GM23248 (cell line): ENCODE measurements at places on chromosomes 2 and 18.

GRCh38 chr18:77133835-77134496 lies 1.4 kb upstream of the MBP start:
- peak; percentile 16 for DNase-seq

DNA sequence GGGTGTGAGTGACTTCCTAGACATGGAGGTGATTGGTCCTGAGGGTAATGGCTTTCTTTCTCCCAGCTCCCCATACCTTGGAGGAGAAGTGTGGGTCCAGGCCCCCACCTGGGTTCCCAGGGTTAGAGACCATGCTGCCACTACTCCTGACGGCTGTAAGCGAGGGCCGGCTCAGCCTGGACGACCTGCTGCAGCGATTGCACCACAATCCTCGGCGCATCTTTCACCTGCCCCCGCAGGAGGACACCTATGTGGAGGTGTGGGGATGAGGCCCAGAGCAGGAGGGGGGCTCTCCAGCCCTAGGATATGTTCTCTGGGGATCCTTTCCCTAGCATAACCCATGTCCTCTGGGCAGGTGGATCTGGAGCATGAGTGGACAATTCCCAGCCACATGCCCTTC lies 21.8 kb downstream of the CAD start:
- DNase-seq, result no peak

- DNase-seq, result no peak
Measured at GRCh38 chr2:73917696-73918207, 8.9 kb upstream of the DGUOK start.

GRCh38 chr2:105645938-105646773 lies 98.6 kb upstream of the NCK2 start:
- DNase-seq, result no peak

DNA sequence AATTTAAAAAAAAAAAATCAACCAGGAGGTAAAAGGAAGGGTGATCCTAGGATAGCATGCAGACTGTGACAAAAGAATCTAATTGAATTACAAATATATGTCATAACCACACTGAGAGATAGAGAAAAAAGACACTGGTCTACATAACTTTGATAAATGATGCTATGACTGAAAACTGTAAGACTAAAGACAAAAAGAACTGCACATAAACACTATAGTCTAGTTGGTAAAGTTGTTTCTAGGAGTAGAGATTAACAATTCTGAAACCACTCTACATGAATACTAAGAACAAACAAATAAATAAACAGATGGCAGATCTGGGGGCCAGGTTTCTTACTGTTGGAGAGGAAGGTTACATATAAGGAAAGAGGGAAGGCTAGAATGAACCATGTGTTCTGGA lies 14.6 kb upstream of the CHAC2 start:
- DNase-seq, result no peak

GRCh38 chr2:76946631-76947145 lies 575.5 kb downstream of the LRRTM4 start:
- DNase-seq, result no peak

GRCh38 chr18:28459587-28459986 lies 282.7 kb upstream of the CDH2 start:
- DNase-seq, result peak; percentile 15

- no peak for DNase-seq
Measured at GRCh38 chr18:41873730-41874129, 81.3 kb upstream of the PIK3C3 start.

DNA sequence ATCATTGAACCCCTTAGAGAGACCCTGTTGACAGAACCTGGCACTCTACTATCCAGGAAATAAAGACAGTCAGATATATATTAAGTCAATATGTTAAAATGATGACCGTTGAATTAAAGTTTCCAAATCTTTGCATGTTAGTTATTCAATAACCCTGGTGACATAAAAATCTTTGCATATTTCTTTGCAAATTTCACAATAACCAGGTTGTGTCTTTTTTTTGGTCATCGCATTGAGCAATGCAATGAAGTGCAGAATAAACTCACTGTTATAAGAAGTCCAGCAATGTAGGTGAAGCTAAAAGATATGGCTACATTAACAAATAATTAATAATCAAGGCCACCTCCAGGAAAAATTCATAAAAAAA lies 596.9 kb downstream of the NYAP2 start:
- DNase-seq, result peak; percentile 25

DNA sequence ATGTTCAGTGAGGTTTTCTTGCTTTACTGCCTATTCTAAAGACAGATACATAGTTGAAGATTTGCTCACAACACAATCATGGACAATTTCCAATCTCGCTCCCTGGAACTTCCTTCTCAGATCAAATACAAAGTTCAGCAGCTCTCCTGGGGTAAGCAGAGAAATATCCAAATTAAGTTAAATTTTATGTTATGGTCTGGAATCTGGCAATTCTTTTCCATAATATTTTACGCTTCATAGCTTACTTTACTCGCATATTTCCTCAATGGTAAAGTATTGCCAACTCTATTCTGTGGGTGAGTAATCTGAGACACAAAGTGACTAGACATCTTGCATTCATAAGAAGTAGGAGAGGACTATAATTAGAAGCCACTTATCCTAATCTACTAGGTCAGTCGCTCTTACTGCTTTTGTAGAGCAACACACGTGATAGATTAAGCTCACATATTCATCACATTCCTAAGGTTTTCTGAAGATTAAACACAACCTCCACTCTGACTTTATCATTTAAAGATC lies 529.4 kb downstream of the CCDC85A start:
- DNase-seq, result peak; percentile 79

DNA sequence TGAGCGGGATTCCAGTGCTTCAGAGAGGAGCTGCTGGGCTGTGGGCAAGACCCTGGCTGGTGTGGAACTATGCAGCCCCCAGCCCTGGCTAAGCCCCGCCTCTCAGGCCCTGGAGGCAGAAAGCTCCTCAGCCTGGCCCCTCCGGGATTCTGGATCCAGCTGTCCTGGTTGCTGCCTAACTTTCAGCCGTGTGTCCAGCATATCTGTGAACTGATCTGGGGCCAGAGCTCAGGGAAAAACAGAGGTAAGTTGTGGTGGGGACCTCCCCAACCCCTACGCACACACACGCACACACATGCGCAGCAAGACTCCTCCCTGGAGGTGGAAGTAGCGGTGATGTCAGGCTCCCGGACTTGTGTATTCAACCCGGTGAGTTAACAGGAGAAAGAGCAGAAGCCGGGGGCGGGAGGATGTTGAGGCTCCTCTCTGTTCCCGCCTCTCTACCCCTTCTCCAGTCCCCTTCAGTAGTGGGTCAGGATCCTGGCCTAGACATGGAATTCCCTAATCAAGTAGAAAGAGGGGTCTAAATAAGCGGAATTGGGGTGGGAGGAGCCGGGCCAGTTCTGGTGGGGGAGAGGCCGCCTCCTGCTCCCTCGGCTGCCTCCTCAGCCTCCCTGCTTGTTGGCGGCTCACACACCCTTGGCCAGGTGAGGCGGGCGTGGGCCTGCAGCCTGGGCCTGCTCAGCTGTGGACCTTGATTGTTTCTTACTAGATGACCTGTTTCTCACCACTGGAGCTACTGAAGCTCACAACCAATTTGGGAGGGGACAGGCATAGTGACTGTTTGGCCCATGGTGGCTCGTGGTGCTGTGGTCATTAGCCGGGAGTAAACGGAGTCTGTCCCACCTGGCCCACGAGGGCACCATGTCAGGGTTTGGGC lies 33.4 kb downstream of the SIX2 start:
- no peak for DNase-seq

- DNase-seq, result no peak
Measured at GRCh38 chr2:136016836-136017235, 31.4 kb upstream of the DARS1 start.

DNA sequence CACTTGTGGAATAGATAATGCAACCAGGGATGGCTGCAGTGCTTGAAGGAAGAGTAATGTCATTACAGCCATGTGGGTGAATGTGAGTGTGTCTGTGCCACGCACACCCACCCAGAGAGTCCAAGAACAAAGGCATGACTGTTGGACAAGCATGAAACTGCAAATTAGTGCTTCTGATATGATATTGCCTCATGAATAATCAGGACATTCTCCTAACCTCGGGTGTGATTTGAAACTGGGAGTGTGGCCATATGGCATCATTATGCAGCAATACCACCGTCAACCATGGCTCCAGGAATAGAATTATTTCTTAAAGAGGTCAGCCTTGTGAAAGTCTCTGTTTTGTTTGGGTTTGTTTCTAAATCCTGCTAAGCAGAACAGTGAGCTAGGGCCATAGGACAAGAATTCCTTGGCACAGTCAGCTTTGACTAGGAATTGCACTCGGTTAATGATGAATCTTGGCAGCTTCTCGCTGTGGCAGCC lies 678.0 kb upstream of the RAB6C start:
- DNase-seq, result peak; percentile 4

GRCh38 chr2:33839791-33840190 lies 240.7 kb upstream of the FAM98A start:
- DNase-seq, result no peak

- no peak for DNase-seq
Measured at GRCh38 chr2:86815611-86816010, 24.9 kb upstream of the CD8A start.

- peak; percentile 67 for DNase-seq
Measured at GRCh38 chr2:67311536-67311935, 85.6 kb upstream of the ETAA1 start.

DNA sequence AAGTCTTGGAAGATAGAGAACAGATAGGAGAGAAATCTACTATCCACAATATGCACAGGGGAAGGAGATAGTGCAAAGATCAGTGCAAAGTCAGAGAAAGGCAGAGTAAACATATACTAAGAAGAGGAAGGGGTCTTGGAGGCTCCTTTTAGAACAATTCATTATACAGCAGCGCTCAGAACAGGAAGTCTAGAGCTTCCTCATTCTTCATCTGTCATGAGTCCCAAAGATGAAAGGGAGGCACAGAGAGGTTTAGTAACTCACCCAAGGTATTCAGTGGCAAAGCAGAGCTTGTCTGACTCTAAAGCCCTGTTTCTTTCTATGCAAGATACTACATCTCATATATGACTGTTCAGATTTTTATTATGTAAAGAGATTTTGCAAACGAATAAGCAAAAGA lies 1.4 kb downstream of the SP110 start:
- peak; percentile 2 for DNase-seq

GRCh38 chr2:28523902-28524301 lies 28.0 kb downstream of the PLB1 start:
- no peak for DNase-seq

DNA sequence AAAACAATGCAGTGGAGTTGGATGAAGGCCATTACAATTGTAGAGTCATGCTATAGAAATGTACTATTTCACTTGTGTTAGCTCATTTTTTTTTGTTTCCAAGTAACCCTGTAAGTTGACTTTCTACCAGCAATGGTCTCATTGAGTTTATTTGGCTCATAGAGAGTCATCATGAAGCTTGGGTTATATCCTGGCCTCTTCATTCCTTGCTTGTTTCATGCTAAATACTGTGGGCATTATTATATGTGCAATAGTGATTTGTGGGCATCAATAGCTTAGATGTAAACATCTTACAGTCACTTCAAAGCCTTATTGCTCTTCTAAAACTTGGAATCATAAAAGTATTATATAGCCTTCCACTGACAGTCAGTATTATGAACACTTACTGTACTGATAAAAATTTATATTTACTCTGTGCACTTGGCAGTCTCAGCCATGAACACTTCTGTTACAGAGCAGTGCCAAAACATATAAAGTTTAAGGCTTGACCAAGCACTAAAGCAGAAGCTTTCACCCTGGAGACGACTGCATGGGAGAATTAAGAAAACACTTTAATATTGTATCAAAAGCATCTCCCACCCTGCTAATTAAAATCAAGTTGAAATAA lies 751.2 kb downstream of the SATB2 start:
- DNase-seq, result peak; percentile 3

DNA sequence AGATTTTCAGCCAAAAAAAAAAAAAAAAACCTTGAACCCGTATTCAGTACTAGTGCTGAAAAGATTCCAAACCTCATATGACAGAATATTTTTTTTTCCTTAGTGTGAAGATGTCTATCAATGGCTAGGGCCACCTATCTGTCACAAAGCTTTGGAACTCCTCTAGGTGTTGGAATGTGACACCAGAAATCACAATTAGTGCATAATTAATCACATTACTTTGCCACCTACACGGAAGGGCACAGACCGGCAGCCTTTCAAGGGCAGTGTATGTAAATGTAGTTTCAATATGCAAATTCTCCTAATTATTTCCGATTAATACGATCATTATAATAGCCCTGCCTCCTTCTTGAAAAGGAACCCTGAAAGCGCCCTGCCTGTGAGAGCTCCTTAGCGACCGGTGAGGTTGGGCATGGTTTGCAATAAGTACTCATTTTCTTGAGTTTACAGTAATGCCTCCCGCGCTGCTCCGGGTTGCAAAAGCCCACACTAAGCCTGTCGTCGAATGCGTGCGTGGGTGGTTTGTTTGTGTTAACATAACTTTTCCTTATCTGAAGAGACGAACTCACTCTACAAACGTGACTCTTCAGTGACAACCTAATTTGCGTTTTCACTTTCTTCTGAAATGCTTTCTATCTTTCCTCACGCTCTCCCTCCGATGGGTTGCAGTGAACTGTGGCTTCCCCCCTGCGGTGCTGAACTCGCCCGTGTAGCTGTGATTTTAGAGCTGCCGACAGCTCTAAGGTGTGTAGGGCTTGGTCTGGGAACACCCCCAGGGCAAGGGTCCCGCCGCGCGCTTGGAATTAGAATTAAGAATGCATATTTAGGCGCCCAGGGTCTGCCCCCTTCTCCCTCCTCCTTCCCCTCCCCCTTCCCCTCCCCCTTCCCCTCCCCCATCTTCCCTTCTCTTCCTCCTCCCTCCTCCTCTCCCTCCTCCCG lies 765 bp upstream of the ID2 start:
- DNase-seq, result peak; percentile 98

- DNase-seq, result no peak
Measured at GRCh38 chr2:177252808-177253531, 11.6 kb downstream of the NFE2L2 start.

- DNase-seq, result no peak
Measured at GRCh38 chr2:31003749-31004148, 134.5 kb downstream of the GALNT14 start.

DNA sequence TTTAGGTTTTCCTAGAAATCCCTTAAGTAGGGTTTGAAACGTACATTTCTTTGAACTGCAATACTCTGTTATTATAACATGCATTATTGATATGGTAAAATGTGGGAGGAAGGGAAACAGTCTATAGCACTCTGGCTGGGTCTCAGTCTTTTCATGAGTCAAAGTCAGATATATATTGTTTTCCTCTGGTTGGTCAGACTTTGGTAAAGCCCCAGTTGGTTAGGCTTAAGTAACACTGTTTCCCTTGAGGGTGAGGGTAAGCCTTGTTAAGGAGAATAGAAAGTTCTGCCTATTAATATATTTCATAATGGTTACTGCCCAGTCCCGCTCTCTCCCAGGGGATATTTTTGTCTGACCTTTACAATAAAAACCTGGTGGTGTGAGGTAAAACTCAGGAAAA lies 44.7 kb upstream of the TNP1 start:
- DNase-seq, result no peak
